Stimulated activated CD8-positive, alpha-beta memory T cell treated with anti-CD3 and anti-CD28 coated beads, Interleukin-7, amount 100 ng/mL, for 48 hours (primary cell): ENCODE measurements at places on chromosomes 1 and 21.

GRCh38 chr1:93758842-93759515 is 77.3 kb upstream of the BCAR3 start:
- peak; percentile 32 for DNase-seq

DNA sequence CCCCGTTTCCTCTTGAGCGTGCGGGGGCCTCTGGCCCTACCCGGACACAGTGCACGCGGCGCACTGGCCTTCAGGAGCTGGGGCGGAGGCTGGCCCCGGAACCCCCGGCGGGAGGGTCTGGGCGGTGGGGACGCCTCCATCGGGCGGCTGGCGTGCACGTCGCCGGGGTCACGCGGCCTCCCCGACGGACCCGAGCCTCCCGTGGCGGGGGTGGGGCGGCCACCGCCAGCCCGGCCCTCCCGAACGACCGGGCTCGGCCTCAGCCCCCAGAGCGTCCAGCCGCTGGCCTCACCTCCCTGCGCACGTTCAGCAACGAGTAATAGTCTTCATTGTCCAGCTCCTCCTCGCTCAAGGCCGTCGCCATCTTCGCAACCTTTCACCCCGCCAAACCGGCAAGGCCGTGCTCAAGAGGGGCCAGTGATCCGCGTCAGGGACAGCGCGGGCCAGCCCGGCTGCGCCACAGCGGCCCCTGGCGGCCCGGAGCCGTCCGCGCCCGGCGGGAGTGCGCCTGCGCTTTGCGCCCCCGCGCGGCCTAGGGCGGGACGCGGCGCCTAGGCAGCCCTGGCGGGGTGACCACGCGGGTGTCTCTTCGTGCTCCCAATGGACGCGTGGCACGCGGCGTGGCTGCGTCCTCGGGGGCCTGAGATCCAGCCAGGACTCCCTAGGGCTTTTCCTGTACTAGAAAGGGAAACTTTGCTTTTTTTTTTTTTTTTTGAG is at the start of gene DNAJC11:
Gene DNAJC11, minus strand, starts transcription at position 380 of the 717 bp plus-strand sequence. Its CDS starts 16 bp downstream, at position 364.
- peak; percentile 79 for DNase-seq

DNA sequence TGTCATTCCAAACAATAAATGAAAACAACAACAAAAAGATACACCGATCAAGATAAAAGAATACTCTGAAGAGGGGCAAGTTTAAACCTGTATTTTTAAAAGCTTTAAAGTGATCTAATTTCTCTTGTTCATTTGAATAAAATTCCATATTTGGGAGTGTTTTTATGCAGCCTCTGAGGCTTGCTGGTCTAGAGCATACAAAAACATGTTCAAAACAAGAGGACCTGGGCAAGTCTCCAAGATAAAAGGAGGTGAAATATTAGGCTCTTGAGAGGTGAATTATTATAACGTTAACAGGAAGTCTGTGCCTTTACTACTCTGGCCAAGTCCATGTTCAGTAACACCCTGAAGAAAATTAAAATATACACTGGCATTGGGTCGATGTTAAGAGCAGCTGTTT is 20.1 kb downstream of the URB1 start:
- no peak for DNase-seq

- DNase-seq, result no peak
These were observed 126.9 kb downstream of the RNF220 start for GRCh38 chr1:44531785-44532566.

DNA sequence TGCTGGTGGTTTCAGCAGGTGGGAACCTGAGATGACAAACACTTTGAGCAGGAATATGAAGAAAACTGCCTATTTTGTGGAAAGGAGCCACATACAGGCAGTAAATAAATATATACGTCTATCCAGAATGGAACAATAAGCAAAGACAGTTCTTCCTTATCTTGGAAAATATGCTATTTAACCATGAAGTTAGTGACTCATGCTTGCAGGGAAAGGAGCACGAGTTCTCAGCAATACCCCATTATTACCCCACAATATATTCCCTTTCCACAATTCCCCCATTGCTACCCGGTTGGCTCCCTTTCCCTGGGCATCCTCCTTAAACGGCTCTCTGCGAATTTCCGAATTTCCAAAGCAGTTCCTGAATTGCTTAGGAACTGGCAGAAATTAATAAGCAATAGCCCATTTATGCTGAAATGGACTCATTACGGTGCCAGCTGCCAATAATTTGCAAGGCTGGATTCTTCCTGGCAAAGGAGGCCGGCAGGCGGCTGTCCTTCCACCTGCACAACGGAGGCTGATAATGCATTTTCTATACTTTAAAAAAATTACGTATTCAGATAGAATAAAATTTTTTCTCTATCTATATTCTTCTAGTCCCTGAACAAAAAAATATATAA is 65.4 kb downstream of the TIAM1 start:
- DNase-seq, result no peak

DNA sequence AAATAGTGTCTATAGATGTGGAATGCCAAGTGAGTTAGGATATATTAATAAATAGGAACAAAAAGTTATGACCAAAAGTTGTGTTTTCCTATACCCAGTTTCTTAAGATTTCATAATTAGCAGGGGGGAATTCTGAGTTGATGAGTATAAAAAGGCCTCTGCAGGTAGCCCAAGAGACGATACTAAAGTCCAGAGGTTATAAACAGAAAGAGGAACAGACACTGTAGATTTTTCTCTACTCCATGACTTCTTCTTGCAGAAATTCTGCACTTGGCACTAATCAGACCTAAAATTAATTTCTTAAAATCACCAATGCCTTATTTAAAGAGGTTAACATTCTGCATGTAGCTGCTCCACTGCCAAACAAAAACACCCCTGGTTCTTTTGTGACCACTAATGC is 62.6 kb downstream of the ROR1 start:
- DNase-seq, result no peak

DNA sequence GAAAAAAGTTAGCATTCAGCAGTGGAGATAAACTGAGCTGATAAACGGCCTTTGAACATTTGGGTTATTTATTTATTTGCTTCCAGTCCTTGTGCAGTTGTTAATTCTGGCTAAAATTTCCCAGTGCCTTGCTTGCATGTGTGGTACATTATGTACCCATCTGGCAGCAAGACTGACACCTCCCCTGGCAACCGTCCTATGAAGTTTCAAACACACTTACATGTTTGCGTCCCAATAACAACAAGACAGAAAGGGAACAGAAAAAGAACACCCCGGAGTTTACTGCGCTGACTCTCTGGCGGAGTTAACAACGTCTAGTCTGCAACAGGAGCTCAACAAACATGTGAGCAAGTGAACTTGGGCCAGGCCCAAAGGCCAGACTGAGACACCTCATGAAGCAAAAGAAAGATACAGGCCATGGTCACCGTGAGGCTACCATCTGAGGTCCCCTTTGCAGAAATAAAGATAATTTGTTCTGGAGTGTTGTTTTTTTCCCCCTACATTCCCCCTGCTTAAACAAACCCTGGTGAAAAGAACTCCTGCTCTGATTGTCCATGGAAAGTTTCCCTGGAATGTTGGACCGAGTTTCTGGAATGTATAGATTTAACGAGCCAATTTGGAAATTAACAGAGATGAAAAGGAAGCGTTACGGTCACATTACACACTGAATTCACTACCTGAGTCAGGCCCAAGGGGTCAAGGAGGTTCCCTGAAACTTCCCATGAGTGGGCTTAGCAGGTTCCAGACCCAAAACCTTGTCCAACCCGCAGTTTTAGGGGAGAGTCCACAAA is 33.4 kb downstream of the TRABD2B start:
- DNase-seq, result no peak

- DNase-seq, result no peak
These were observed 73.7 kb downstream of the PRDM16 start for GRCh38 chr1:3142751-3143150.

DNA sequence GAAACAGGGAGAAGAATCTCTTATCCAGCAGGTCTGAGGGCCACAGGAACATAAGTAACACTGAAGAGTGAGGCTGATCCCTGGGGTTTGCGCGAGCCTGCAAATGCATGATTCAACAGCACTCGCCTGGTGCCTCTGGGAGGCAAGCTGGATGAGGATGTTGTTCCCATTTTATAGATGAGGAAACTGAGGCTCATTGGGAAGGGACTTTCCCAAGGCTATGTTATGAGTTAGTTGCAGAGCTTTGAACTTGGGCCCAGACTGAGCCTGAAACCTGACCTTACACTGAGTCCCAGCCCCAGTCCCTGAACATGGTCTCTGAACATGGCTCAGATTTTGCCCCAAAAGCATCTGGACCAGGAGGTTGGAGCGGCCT is 27.7 kb upstream of the POU3F1 start:
- no peak for DNase-seq

GRCh38 chr1:29713857-29714256 is 477.5 kb downstream of the PTPRU start:
- DNase-seq, result no peak
